ENCODE measurements at places on chromosomes 2 and 18.
A peak's percentile ranks its signal among the peaks of the same experiment; 100 is the strongest.

- peak; percentile 8 for DNase-seq
These were observed 11.1 kb downstream of the CHRNA1 start for GRCh38 chr2:174753038-174753633.

DNA sequence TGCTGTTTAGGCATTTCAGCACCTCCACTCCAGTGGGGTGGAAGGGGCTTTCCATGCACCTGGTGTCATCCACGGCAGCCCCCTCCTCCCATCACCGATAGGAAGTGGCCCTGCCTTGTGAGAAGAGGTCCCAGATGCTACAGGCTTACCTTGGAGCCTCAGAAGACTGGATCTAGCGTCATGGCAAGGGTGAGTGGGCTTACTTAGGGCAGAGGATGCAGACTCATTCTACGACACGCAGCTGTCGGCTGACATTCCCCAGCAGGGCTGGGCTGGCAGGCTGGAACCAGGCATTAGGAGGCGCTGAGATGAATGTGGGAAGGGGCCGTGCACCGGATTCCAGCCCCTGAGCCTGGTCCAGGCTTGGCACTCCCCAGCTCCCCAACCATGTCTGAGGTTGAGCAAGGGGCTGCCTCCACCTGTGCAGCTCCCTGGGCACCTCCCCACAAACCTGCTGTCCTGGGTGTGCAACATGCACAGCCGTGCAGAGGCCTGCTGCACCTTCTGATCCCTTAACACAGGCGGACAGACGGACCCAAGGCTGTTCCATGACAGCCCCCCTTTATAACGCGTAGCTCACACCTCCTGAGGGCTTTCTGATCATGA lies 1.7 kb upstream of the PRLH start:
- DNase-seq: no peak

DNA sequence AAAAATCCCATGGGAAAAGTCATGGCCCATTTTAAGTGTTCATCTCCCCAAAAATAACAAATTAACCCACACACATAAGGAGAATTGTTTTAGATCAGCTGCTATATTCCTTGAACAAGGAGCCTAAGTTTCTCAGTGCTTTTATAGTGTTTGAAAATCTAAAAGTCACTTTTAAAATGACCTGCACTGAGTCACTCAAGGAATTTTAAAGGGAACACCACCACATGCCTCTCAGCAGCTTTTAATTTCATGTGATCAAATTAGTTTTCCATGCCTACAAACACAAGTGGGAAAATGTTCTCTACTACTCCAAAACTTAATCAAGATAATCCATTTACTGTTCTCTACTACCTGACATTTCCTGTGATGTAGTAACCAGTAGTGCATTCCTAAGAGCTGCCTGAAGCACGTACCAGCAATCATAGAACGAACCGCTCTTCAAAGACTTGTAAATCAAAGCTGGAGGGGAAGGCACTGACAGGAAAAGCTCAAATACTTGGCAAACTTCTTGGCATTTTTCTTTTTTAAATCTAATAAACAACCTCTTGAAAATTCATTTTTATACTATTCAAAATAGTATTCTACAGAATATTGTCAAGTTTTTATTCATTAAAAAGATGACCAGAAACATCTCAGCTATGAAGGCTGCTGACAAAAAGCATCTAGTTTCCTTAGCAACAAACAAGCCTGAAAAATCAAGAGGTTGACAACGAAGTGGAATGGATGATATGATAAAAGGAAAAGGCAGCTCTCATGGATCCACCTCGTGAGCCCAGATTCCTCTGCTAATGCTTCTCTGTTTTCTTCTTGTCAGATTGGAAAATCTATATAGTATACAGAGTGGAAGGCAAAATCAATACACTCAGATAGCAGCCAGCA lies 37.2 kb downstream of the LRPPRC start:
- no peak for DNase-seq

DNA sequence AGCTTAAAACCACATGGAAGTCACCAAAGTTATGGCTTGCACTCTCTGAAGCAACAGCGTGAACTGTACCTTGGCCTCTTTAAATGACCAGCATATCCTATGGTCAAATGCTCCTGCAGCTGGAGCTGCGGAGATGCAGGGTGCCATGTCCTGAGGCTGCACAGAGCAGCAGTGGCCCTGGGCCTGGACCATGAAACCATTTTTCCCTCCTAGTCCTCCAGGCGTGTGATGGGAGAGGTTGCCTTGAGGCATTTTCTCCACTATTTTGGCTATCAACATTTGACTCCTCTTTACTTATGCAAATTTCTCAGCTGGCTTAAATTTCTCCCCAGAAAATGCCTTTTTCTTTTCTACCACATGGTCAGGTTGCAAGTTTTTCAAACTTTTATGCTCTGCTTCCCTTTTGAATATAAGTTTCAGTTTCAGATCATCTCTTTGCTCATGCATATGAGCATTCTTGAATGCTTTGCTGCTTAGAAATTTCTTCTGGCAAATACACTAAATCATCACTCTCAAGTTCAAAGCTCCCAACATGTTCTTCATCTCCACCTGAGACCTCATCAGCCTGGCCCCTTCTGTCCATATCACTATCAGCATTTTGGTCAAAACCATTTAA lies 82.9 kb upstream of the TMEFF2 start:
- DNase-seq: no peak
